ENCODE measurements at places on chromosomes 13 and 19.

GRCh38 chr13:29434217-29434945 lies 161.1 kb downstream of the SLC7A1 start:
- no peak for DNase-seq

DNA sequence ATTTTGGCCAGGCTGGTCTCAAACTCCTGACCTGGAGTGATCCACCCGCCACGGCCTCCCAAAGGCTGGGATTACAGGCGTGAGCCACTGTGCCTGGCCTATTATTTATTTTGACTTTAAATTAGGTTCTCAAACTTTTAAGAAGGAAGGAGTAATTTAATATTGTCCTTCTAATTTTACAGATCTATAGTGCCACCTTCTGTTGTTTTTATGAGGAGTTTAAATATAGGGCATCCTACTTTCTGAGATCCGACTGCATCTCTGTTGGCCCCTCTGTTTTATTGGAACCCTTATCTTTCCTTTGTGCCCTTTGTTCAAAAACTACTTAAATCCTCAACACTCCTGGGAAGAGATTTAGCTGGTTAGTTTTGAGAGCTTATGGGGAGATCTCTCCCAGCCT lies 25.4 kb upstream of the ZMYM5 start:
- no peak for DNase-seq

DNA sequence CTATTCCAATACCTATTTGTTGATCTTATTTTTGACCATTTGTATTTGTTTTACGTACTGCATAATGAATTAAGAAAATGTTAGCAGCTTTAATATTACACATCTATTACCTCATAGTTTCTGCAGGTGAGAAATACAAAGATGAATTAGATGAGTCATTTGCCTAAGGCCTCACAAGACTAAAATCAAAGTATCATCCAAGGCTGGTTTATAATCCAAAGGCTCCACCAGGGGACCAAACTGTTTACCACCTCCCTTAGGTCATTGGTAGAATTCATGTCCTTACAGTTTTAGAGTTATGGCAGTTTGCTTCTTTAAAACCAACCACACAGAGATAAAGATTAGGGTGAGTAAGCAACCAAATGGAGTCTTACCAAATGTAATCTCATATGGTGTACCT lies 848.1 kb downstream of the SLITRK6 start:
- DNase-seq = no peak

- DNase-seq = no peak
These were observed 39.9 kb downstream of the ZNF611 start for GRCh38 chr19:52694921-52695320.

DNA sequence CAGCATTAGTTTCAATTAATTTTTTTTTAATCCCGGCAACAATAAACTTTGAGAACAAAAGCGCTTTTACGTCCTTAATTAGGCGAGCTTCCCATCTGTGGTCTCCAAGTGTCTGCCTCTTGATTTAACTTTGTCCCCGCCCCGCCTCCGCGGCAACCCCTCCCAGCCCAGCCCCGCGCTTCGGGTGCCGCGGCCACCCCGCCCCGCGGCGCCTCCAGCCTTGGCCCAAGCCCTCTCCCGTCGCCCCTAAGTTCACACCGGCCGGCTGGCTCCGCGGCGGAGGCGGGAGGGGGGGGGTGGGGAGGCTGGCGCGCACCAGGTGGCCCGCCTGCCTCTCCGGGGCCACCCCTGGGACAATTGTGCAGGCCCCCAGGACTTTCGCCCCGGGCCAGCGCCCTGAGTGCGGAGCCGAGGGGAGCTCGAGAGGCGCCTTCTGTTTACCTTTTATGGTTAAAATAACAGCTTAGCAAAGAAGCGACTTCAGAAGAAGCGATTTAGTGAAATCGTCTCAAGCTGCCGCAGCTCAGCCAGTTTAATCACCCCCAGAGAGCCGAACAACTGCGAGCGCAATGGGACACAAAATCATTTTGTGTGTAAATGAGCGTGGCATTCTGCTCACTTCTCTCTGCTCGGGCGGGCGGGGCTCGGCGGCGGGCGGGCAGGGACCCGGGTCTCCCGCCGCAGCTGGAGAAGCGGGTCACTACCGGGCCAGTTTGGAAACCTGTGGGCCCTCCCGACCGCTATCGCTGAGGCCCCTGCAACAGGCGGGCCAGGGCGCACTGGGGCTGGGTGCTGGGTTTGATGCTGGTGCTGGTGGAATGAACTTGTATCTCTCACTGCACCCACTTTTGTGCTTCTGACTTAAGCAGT lies 1.4 kb downstream of the KCTD15 start:
- DNase-seq = no peak

DNA sequence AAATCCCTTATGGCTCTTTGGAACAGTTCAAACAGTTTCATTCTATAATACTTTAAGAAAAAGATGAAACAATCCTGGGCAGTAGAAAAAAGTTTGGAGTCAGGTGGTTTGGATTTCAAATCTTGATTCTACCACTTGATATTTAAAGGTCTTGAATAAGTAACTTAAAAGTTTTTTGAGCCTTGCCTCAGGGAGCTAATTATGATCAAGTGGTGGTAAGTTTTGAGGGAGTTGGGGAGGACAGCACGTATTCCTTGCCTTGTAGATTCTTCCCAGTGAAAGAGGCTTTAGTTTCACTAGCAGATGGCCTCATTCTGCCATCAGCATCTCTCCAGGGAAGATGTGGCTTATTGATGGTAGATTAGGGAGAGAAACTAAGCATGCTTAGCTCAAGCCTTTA lies 168.4 kb upstream of the CSNK1A1L start:
- DNase-seq = no peak

DNA sequence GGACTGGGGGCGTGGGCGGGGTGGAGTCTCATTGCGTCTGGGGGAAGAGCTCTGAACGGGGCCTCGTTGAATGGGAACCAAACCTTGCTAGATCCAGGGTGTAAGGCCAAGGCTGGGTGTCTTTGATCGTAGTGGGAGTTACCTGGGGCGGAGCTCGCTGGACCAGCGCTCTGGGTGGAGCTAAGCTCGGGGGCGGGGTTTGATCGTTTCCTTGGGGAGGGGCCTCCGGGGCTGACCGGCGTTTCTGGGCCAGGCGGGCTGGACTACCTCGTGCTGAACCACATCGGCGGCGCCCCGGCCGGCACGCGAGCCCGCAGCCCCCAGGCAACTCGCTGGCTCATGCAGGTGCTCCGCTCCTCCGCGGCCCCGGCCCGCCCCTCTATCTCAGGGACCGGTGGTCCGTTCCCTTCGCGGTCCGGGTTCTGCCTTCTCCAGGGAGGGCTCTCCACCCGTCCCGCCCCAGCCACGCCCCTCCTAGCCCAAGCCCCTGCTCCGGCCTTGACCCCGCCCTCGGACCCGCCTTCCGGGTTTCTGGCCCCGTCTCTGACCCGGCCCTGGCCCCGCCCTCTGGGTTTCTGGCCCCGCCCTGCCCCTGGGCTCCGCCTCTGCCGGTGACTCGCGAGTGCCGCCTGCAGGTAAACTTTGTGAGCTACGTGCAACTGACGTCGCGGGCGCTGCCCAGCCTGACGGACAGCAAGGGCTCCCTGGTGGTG lies 3.3 kb upstream of the RPL36 start:
- DNase-seq = peak; percentile 87

DNA sequence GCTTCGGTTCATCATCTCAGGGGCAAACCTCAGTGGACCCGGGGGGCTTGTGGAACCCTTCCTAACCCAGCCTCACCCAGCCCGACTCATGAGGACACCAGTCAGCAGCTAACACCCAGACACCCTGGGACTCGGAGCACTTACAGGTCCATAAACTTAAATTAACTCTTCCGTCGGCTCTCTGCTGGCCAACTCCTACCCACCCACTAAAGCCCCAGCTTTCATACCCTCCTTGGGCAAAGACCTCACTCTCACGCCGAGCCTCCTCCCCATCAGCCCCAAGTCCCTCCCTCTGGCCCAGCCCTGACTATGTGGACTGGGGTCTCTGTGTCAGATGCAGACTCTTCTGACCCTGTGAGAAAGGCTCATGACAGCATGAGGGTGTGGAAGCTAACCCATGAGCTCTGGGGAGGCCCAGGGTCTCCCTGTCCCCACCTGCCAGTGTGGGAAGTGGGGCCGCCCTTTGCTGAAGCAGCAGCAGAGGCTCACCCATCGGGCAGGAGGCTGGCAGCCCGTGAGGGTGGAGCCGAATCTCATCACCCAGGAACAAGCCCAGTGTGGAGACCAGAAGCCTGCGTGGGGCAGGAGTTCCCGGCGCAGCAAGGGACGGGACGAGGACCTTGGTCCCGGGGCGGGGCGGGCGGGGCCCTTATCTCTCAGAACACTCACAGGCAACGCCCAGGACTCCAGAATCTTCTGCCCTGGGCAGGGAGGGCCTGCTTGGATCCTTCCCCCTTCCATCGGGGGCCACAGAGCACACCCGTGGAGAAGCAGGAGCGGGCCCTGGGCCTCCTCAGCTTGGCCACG lies 19.8 kb downstream of the TCF3 start:
- DNase-seq = no peak

- no peak for DNase-seq
These were observed 12.6 kb upstream of the F7 start for GRCh38 chr13:113092776-113093579.

GRCh38 chr13:111914241-111915103 lies 152.5 kb upstream of the SOX1 start:
- DNase-seq = no peak

- no peak for DNase-seq
These were observed 12.8 kb downstream of the F2RL3 start for GRCh38 chr19:16901491-16902175.

- DNase-seq = no peak
These were observed 17.5 kb upstream of the NWD1 start for GRCh38 chr19:16702123-16702522.

- DNase-seq = no peak
These were observed 31.9 kb downstream of the ZNF726 start for GRCh38 chr19:23946569-23946968.

DNA sequence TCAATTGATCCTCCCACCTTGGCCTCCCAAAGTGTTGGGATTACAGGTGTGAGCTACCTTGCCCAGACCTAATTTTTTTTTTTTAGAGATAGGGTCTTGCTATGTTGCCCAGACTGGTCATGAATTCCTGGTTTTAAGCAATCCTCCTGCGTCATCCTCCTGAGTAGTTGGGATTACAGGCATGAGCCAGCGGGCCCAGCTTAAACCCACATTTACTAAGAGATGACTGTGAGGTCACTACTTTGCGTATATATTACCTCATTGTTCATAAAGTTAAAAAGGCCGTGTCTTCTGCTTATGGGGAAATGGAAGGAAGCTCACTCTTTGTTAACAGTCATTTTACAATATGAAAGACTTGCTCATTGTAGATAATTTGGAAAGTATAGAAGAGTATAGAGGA lies 39.6 kb upstream of the C1QTNF9 start:
- DNase-seq = no peak

- no peak for DNase-seq
These were observed 5.7 kb downstream of the FPR3 start for GRCh38 chr19:51800473-51801244.
